ENCODE measurements at places on chromosomes 2 and 18. TPM values are rescaled to one million over a fixed set of nuclear protein-coding genes. Genes with fewer than 3 reads are reported as not detected.

Gene DRC1
- under 0.01 TPM for total RNA-seq

Gene LRATD1
- total RNA-seq = 0.51 TPM

Gene TUBB8B
- total RNA-seq = not detected

Gene TOGARAM2
- total RNA-seq = 0.26 TPM

Gene LAMA1
- 24.9 TPM for total RNA-seq

DNA sequence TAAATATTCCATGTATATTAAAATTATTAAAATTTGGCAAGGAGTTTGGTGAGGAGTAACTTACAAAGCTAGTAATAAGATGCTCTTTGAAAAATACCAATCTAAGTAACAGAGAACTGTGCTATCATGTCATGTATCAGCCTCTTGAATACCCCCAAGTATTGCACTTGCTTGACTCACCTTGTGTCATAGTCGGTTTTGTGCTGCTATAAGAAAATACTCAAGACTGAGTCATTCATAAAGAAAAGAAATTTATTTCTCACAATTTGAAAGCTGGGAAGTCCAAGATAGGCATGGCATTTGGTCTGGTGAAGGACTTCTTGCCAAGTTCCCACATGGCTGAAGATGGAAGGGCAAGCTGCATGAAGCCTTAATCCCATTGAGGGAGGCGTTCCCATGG, 179.2 kb downstream of the MEMO1 start:
- H3K36me3 ChIP-seq = no peaks in the 10 kb centered on the region
- DNase-seq = peak; percentile 32
- no peak overlapping the region for H3K27ac ChIP-seq
- H3K4me3 ChIP-seq = no peak overlapping the region
- H3K4me1 ChIP-seq = no peaks in the 10 kb centered on the region

DNA sequence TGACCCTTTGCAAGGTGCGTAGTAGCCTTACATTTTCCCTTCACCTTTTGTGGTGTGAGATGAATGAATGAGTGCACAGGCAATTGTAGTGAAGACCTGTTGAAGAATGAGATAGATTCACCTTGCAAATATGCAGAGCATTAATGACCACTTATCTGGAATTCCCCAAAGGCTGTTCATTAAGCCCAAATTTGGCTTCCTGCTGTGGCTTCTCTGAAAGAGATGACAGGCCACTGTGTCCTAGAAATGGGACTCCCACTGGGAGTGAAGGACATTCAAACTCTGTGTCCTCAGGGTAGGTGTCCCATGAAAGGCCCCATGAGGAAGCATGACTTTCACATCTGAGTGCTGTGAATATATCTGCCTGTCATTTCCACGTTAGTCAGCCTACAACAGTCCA, 1821.8 kb upstream of the PIK3C3 start:
- H3K27ac ChIP-seq = no peak overlapping the region
- no peak overlapping the region for H3K4me3 ChIP-seq
- H3K4me1 ChIP-seq = no peaks in the 10 kb centered on the region
- no peaks in the 10 kb centered on the region for H3K27me3 ChIP-seq
- no peak for DNase-seq

DNA sequence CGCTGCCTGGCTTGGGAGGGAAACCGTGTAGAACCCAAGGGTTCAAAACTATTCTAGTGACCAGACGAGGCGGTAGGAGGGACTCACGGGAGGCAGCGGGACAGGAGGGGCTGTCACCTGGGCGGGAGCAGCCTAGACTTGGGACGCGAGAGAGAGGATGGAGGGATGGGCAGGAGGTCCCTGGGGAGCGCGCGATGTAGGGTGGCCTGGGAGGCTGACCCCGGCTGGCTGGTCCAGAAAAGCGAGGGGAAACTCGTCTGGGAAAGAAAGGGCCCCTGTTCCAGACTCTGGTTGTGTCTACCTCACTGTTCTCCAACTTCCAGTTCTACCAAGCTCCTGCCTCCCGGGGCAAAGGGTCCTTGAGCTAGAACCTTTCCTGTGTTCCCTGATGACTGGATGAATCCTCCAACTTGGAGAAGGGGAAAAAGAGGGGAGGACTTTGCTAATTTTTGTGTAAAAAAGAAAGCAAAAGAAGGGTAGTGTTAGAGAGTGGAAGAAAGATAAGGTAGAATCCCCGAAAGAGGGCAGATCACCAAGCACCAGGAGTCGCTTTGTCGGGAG, 1.4 kb downstream of the DOK6 start:
- H3K36me3 ChIP-seq = no peaks in the 10 kb centered on the region
- H3K4me1 ChIP-seq = peaks cover 3% of the 10 kb centered on the region
- H3K27me3 ChIP-seq = no peaks in the 10 kb centered on the region
- DNase-seq = no peak
- H3K4me3 ChIP-seq = peak overlapping the region; percentile 71

GRCh38 chr2:131389657-131390056, 25.7 kb upstream of the RAB6D start:
- DNase-seq = no peak
- H3K4me3 ChIP-seq = no peak overlapping the region
- no peaks in the 10 kb centered on the region for H3K27me3 ChIP-seq
- no peaks in the 10 kb centered on the region for H3K36me3 ChIP-seq

- peaks cover 2% of the 10 kb centered on the region for H3K27me3 ChIP-seq
- no peak overlapping the region for H3K4me3 ChIP-seq
- peak; percentile 19 for DNase-seq
- H3K4me1 ChIP-seq = peaks cover 3% of the 10 kb centered on the region
- no peaks in the 10 kb centered on the region for H3K36me3 ChIP-seq
Measured at GRCh38 chr2:120597595-120598193, 138.0 kb upstream of the GLI2 start.

GRCh38 chr2:5849562-5849961, 157.4 kb downstream of the SOX11 start:
- no peak overlapping the region for H3K4me3 ChIP-seq
- H3K27ac ChIP-seq = no peak overlapping the region
- no peaks in the 10 kb centered on the region for H3K4me1 ChIP-seq
- H3K27me3 ChIP-seq = no peaks in the 10 kb centered on the region
- peak; percentile 32 for DNase-seq

DNA sequence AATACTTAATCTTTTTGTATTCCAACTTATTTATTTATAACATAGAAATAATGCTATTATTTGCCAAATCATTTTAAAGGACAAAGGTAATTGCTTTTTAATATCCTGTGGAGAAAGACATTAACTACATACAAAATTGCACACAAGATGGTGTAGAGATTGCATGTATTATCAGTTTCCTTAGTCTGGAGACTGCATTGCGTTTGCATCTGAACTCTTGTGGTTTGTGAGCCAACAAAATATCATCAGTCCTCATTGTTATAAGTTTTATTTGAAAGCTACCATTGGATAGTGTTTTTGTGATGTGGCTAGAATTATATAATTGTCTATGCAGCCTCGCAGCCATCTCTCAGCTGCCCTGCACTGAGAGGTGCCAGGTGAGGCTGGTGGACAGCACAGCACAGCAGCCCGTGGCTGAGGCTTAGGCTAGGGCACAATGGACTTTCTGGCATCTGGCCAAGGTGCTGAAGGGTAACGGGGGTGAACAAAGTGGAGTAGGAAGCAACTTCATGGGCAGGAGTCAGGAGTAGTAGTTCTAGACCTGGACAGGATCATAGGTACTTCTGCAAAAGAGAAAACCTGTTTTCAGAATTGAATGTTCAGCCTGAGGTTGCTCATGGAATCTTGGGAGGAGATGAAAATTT, 15.1 kb downstream of the RASGRP3 start:
- no peak for DNase-seq
- H3K4me3 ChIP-seq = no peak overlapping the region
- no peaks in the 10 kb centered on the region for H3K4me1 ChIP-seq

Data from fibroblast of lung (primary cell).